ENCODE measurements at places on chromosomes 1 and 21.

DNA sequence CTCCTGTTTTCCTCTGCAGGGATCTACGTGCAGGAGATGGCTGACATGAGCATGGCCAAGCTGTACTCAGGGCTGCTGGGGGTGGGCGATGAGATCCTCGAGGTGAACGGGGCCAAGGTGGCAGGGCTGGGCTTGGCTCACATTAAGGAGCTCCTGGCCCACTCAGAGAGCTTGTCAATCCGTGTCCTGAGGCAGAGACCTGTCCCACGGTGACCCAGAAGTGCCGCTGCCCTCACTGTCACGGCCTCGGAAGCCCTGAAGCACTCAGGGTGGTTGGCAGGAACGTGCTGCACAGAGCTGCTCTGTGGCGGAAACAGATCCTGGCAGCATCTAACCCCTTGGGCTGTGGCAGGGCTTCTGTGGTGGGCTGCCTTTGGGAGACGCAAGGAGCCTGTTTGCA, 37.6 kb downstream of the KIAA1614 start:
- no peak for DNase-seq

GRCh38 chr1:81129776-81130175, 671.0 kb upstream of the ADGRL2 start:
- DNase-seq: no peak

DNA sequence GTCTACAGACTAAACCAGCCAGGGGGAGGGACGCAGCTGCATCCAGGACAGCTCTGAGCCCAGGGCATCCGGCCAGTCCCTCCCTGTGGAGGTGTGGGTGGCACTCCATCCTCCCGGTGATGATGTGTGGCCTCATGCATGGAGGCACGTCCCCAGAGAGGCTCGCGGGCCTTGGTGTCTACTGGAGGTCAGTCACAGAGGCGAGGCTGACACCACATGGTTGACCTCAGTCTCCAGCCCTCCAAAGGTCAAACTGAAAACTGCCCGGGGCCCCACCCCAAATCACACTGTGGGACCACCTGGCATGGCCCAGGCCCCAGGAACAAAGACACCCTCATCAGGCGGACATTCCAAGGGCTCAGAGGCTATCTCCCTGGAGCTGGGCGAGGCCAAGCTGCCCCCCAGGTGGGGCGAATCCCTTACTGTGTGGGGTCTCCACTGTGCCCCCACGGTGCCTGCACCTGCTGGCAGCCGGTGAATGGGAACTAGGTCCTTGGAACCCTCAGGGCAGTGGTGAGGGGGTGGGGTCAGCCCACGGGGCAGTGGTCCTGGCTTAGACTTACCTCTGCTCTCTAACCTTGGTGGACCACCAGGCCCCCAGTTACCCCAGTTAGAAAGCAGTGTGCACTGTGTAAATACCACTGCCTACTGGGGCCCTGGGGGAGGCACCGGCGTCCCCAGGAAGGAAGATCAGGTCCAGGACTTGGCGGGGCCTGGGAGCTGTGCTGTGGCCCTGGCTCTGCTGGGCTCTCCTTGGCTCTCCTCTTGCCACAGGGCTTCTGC, 49.1 kb downstream of the TRPM2 start:
- DNase-seq: no peak

DNA sequence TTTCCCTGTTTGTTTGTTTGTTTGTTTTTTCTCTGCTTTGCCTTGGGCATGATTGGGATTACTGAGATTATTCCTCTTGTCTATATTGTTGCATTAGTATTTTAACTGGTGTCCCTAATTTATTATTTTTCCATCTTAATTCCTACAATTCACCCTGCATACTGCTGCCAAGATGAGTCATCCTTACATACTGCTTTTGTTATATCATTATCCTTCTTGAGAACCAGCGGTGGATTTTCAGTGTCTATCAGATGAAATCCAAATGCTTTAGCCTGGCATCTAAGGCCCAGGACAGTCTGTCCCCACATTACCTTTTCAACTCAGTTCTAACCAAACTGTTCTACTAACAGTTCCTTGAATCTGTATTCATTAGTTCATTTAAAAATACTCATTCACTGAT, 101.7 kb downstream of the OLFML2B start:
- DNase-seq: no peak

DNA sequence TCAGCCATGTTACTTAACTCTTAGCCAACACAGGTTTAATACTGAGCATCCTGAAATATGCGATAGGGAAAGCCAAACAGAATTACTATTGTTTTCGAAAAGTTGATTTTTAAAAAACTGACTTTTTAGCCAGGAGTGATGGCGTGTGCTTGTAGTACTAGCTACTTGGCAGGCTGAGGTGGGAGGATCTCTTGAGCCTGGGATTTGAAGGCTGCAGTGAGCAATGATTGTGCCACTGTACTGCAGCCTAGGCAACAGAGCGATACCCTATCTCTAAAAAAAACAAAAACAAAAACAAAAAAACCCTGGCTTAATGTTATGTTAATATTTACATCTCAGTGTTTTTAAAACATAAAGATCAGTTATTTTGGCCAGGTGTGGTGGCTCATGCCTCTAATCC, 16.7 kb downstream of the NMNAT1 start:
- DNase-seq: no peak

DNA sequence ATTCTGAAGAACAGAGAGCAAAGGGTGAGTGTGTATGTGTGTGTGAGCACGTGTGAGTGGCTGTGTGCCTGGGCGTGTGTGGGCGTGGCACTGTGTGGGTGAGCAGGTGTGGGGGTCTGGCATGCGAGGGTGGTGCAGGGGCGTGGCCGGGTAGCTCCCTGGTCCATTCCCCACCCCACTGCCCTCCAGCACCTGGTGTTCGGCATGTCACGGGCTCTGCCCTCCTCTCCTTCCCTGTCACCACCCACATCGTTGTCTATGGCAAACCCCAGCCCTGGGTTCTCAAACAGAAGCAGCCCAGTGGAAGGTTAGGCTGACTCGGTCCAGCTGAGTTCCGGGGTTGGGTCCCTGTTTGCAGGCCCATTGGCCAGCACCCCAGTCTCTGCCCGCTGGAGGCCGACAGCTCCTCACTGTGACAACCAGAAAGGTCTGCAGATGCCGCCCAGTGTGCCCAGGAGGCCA, 39.8 kb downstream of the UBE2G2 start:
- DNase-seq: no peak

- no peak for DNase-seq
These were observed 128.5 kb upstream of the ERRFI1 start for GRCh38 chr1:8154621-8155052.

- no peak for DNase-seq
These were observed 63.8 kb downstream of the LMO4 start for GRCh38 chr1:87392248-87393192.

DNA sequence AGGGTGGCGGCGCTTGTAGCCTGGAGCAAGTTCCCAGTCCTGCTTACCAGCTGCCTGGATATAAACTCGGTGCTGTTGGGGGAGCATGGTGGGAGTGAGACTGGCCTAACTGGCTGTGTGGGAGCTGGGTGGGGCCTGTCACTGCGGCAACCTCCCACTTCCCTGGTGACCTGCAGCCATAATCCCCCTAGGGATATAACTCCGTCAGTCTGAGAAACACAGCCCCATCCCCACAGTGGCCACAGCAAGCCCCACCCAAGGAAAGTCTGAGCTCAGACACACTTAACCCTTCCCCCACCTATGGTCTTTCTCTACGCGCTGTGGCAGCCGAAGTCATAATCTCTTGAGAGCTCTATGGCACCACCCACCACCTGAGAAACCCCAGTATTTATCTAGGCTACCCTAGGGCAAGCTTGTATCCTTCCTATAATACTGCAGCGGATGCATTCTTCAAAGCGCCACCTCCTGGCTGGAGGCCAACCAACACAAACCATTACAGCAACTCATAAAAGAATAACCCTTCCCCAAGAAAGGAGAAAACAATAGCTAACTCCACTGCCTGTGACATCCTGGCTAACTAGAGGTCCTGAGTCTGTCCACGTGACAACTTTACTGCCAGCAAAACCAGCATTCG, 57.4 kb downstream of the ZNF648 start:
- no peak for DNase-seq
